Fibroblast of the aortic adventitia (primary cell): ENCODE measurements at places on chromosomes 1 and 21. TPM values are rescaled to one million over a fixed set of nuclear protein-coding genes. Genes with fewer than 3 reads are reported as not detected.
A peak's percentile ranks its signal among the peaks of the same experiment; 100 is the strongest.

- DNase-seq, result no peak
Measured at GRCh38 chr1:192803501-192803900, 5.3 kb upstream of the RGS2 start.

DNA sequence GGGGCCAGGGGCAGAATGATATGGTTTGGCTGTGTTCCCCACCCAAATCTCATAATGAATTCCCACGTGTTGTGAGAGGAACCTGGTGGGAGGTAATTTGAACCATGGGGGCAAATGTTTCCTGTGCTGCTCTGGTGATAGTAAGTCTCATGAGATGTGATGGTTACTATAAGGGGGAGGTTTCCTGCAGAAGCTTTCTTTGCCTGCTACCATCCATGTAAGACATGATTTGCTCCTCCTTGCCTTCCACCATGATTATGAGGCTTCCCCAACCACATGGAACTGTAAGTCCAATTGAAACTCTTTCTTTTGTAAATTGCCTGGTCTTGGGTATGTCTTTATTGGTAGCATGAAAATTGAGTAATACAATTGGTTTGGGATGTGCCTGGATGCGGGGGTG is 33.7 kb upstream of the LIN9 start:
- DNase-seq, result no peak

DNA sequence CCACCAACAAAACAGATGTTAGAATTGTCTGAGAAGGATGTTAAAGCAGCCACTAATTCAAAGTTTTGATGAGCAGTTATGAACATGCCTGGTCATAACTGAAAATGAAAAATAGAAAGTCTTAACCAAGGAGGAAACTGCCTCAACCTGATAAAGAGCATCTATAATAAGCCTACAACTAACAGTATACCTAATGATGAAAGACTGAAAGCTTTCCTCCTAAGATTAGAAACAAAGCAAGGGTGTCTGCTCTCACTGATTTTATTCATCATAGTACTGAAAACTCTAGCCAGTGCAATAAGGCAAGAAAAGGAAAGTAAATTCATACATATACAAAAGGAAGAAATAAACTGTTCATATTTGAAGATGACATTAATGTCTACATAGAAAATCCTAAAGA is 82.0 kb downstream of the KCNK1 start:
- no peak for DNase-seq

GRCh38 chr21:39096754-39097153 is 86.5 kb downstream of the PSMG1 start:
- no peak for DNase-seq

- DNase-seq, result no peak
Measured at GRCh38 chr1:219414250-219414649, 198.7 kb downstream of the ZC3H11B start.

DNA sequence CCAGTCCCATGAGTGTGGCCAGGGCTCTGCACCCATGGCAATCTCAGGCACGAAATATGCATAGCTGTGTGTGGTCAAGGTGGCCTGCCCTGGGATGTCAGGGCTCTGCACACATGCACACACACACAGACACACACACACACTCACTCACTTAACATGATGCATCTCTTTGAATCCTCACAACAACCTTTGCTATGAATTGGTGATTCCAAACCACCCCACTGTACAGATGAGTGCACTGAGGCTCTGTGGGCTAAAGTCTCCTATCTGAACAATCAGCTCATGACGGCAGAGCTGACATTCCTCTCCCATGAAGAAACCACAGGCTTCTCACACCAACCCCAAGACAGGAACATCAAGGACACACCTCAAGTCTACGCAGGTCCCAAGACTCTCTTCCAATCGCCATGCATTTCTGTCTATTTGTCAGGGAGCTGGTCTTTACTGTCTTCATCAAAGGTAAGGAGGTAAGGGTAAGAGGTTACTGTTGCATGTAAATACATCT is 131.6 kb downstream of the ETS2 start:
- no peak for DNase-seq

DNA sequence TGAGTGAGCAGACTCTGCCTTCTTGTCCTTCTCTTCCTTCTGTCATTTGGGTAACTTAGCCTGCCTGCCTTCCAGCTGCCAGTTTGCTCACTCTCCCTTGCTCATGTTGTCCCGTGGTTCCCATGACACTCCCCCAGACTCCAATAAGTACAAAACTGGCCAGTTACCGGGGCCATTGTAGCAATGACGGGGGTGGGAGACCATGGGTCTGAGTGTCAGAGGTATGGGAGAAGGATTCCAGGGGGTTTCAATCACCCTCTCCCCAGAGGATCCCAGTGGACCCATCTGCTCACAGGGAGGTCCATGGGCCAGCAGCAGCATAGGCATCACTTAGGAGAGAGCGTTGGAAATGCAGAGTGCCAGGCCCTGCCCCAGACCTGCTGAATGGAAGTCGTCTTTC is 51.3 kb downstream of the CAPN9 start:
- no peak for DNase-seq

- DNase-seq, result peak; percentile 88
Measured at GRCh38 chr1:235513495-235514366, 9.5 kb upstream of the B3GALNT2 start.

DNA sequence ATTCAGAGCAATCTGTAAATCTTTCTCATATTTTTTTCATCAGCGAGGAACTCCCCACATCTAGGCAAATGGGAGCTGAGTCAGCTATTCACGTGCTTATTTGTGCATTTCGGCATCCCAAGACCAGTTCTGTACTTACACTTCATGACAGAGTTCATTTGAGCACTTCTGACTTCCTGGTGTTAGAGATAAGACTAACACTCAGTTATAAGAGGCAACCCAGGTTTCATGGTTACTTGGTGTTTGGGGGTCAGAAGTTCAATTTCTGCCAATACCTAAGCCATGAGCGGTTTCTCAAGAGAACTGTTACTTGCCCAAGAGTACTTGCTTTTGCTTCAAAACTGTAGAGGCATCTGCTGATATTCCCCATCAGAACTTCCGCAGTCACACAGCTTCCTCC is 24.1 kb upstream of the DESI2 start:
- DNase-seq, result peak; percentile 9

DNA sequence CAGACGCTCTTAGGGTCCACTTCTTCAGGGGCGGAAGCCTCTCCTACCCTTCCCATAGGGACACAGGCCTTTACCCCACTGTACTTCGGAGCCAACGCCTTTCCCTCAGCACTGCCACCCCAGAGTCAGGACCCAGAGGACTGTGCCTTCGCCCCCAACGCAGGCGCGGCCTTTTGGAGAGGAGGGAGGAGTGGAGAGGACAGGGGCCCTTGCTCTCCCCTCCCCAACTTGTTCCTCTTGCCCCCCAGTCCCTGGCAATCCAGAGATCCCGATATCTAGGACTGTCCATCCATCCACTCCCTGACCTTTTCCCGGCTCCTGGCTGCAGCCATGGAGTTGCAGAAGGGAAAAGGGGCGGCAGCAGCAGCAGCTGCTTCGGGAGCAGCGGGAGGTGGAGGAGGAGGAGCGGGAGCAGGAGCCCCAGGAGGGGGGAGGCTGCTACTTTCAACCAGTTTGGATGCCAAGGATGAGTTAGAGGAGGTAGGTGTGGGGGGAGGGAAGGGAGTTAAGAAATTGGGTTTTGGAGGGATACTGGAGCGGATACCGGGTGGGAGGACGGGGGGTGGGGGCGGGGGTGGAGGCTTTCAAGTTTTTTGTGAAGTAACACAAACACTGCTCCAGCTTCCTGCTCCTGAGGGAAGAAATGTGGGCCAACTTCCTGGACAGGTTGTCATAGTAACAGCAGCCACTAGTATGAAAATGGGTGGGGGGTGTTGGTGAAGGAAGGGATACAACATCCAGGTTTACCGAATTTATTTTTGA is 636 bp downstream of the INTS3 start:
- peak; percentile 52 for DNase-seq

DNA sequence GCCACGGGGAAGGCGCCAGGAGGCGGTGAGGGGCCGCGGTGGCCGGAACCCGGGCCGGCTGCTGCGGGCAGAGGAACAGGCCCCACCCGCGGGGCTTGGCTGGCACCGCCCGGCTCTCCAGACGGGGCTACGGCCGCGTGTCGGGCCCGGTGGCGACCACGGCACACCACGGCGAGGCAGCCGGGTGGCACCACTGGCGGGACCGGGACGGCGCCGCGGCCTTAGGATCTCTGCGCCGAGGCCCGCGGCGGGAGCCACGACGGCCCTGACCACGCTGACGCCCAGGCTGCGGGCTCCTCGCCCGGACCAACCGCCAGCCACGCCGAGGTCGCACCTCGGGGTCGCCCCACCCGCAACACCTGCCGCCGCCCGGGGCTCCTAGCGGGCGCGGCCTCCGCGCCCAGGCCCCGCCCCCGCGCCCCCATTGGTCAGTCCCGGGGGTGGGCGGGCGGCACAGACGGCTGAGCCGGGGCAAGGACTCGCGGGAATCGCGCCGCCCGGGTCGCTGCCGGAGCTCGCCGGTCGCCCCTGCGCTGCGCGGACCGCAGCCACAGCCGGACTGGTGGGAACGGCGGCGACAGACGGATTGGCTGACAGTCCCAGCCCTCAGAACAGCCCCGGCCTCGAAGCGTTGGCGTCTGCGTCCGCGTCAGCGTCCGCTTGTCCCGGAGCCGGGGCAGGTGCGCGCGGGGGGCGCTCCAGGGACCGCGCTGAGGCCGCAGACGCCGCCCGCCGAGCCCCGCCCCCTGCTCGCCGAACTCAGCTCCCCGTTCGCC is at the start of gene BMP8A:
Gene BMP8A (plus strand): TSS at position 491 of the 776 bp plus-strand sequence. CDS start 356 bp downstream, outside the sequence.
- no peak for DNase-seq

GRCh38 chr1:93463960-93464359 is 16.0 kb downstream of the FNBP1L start:
- DNase-seq, result no peak

The LPAR3 gene
- 1.8 and 3.6 TPM in 2 replicates for total RNA-seq

The CA14 gene
- not detected in 2 replicates for total RNA-seq

The PRKAA2 gene
- total RNA-seq, result 0.16 and 3.7 TPM in 2 replicates

The KLHDC8A gene
- not detected in 2 replicates for total RNA-seq

The CYP2J2 gene
- 0.09 TPM in 1 of 2 replicates, not detected in the other for total RNA-seq

The CD84 gene
- not detected in 2 replicates for total RNA-seq
